Upper lobe of right lung (tissue), 1 donor: ENCODE measurements at places on chromosomes 6 and 20. TPM values are rescaled to one million over a fixed set of nuclear protein-coding genes. Genes with fewer than 3 reads are reported as not detected.

- DNase-seq = no peak
These were observed 27.0 kb upstream of the ECI2 start for GRCh38 chr6:4162370-4162769.

DNA sequence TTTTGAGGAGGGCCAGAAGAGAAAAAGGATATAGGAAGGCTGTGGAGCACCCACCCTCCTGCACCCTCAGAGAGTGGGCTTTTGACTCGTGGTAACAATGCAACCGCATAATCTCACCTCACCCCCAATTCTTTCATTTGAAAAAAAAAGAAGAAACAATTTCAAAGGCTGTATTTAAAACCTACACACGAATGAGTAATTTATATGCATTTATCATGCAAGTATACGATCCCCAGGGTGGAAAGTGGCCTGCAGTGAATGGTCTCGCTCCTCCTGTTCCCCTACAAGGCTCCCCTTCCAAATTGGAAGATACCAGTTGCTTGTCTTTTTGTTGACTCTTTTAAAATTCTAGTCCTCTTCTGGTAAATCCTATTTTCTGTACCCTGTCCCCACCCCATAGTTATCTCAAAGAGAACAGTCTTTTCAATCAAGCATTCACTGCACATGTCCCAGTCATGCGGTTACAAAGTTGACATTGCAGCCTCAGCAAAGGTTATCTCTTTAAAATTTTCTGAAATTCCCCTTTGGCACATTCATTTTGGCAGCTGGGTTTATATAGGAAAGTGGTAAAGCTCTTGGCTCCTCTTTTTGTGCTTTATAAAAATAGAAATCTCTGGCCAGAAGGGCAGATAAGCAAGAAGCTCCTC is 110.6 kb downstream of the ARID1B start:
- no peak for DNase-seq

Gene LY6G6C
- not detected for total RNA-seq

DNA sequence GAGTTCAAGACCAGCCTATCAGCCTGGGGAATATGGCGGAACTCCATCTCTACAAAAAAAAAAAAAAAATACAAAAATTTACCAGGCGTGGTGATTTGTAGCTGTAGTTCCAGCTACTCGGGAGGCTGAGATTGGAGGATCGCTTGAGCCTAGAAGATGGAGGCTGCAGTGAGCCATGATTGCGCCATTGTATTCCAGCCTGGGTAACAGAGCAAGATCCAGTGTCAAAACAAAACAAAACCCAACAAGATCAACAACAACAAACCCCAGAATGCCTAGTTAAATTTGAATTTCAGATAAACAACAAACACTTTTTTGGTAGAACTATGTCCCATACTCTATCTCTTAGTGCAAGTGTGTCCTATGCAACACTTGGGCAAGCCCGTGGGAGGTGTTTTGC is 39.9 kb downstream of the SNAI1 start:
- no peak for DNase-seq

DNA sequence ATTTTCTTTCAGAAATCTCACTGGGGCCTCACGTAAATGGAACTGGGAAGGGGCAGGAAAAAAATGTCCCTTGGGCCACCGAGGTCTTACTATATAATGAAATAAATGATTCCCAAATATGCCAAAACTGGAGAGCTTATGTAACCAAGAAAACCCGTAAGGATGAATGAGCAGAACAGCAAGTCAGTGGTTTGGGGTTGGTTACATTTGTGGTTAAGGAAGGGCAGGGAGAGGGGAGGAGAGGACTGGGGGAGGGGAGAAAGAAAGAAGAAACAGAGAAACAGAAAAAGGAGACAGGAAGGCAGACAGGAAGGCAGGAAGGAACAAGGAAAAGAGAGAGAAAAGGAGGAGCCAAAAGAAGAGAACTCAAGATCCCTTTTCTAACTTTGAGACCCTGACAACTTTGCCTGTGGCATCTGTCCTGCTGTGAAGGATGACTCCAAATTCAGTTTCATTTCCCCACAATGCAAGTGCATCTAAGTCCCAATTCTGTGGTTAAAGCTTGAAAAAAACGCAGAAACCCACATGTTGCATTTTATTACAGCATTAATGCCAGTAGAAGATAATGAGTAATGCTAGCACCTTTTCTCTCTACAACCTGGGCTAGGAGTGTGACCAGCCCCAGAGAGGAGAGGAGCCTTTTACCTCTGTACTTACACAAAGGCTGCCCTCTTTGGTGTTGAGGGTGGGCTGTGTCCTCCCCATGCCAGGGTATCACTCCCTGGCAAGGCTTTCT is 10.8 kb upstream of the ARMC2 start:
- no peak for DNase-seq

DNA sequence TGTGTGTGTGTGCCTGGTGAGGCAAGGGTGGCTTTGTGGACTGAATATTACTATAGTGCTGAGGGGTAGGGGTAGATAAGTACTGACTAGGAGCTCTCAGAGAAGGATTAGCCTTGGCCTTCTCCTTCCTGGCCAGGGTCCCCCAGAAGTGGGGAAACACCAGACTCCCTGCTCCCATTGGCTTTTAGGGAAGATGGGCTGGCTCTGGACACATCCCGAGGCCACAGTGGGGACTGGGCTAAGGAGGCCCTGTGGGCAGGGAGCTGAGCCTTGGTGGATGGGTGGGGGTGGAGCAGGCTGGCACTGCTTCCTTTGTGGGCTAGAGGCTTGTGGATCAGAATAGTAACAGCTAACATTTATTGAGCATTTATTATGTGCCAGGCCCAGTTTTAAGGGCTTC is 3.1 kb downstream of the EPB41L1 start:
- no peak for DNase-seq
